Naive thymus-derived CD4-positive, alpha-beta T cell (primary cell): ENCODE measurements at places on chromosomes 2 and 18. TPM values are rescaled to one million over a fixed set of nuclear protein-coding genes. Genes with fewer than 3 reads are reported as not detected.

The GPC1 gene
- polyA plus RNA-seq: not detected

The EVX2 gene
- polyA plus RNA-seq: not detected

The RBM43 gene
- polyA plus RNA-seq: 4.9 TPM

The SLC11A1 gene
- 0.97 TPM for polyA plus RNA-seq

The HOXD3 gene
- not detected for polyA plus RNA-seq

The TMEFF2 gene
- polyA plus RNA-seq: not detected

The FAM161A gene
- 2.1 TPM for polyA plus RNA-seq

The TCF23 gene
- polyA plus RNA-seq: not detected

The RNU2-63P gene
- 12.4 TPM for polyA plus RNA-seq
